Stimulated activated CD8-positive, alpha-beta memory T cell treated with anti-CD3 and anti-CD28 coated beads, Interleukin-4, amount 100 ng/mL, for 4 hours (primary cell): ENCODE measurements at places on chromosomes 11 and 22.

GRCh38 chr11:63680834-63681320, 423 bp upstream of the RTN3 start:
- no peak for DNase-seq

GRCh38 chr11:129223701-129224149, 31.6 kb upstream of the ARHGAP32 start:
- DNase-seq: no peak

DNA sequence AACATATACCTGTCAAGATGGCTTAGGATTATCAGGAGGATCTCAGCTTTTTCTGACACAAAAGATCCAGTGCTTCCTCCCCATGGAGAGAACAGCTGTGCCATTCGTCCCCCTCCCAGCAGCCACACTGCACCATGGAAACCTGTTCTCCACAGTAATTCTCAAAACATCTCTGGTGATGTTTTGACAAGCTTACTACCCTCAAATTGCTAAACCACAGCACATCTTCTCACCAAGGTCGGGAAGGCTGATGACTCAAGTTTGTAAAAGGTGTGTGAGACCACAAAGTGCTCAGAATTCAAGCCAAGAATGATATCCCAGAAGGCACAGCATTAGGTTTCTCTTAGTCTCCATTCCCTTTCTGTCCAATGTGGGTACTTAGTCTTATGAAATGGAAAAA, 3.9 kb upstream of the RAB38 start:
- no peak for DNase-seq

DNA sequence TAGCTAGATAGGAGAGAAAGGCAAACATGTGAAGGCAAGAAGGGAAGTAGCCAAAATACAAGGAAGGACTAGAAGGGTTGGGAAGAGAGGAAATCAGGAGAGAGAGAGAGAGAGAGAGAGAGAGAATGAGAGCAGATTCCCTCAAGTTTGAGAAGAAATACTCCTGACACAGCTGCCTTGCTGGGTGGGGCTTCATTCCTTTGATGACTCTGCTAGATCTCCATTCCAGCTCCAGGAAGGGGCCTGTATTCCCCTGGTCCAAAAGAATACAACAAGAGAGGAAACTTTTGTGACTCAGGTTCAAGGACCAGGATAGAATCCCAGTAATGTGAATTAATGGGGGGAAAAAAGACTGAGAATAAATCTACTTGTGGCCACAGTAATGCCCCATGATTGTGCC, 62.9 kb upstream of the SPON1 start:
- no peak for DNase-seq

GRCh38 chr11:68326334-68327215, 14.2 kb downstream of the LRP5 start:
- DNase-seq: no peak

- DNase-seq: no peak
These were observed 756.6 kb upstream of the API5 start for GRCh38 chr11:42555190-42555589.

DNA sequence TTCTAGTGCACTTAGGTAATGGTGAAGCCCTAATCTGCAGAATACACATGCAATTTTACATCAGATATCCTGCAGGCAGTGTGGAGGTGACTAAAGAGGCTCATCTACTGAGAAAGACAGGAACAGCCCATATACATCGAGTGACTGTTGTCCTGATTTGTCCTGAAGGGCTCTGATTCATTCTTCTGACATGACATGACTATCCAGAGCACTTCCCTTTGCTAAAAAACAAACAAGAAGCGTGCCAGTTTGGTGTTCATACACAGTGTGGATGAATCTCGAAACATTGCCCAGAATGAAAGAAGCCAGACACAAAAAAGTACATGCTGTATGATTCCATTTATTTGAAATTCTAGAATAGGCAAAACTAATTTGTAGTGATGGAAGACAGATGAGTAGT, 48.0 kb upstream of the AMPD3 start:
- no peak for DNase-seq

DNA sequence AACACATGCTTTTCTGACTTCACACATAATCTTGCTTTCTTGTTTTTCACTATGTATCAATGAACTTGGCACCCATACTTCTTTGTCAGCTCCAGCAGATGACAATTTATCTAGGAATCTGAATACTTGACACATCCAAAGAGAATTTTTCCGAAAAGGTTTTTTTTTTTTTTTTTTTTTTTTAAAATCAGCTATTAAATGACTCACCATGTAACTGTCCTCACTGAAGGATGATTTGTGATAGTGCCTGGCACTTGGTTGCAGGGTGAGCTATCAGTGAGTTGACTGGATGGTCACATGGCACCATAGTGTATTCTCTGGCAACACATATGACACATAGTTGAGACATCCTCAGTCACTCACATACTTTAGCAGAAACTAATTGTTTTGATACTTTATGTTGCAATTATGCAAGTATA, 133.4 kb upstream of the E2F8 start:
- no peak for DNase-seq

DNA sequence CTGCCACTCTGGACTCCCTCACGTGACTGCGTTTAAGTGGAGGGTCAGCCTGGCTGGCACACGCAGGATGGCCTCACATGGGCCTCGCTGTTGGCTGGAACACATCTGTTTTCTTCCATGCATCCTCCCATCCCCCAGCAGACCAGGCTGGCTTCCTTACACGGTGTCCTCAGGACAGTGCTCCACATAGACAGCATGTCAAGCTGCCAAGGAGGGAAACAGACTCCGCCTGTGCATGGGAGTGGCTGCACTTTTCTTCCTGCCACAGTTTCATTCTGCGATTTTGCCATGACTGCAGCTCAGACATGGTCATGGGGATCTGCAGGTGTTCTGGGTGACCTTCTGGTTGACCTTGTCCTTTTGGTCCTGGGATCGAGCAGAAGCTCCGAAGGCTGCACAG, 344.2 kb downstream of the SHANK2 start:
- no peak for DNase-seq

- DNase-seq: no peak
These were observed 189.6 kb downstream of the DSCAML1 start for GRCh38 chr11:117607449-117607848.

DNA sequence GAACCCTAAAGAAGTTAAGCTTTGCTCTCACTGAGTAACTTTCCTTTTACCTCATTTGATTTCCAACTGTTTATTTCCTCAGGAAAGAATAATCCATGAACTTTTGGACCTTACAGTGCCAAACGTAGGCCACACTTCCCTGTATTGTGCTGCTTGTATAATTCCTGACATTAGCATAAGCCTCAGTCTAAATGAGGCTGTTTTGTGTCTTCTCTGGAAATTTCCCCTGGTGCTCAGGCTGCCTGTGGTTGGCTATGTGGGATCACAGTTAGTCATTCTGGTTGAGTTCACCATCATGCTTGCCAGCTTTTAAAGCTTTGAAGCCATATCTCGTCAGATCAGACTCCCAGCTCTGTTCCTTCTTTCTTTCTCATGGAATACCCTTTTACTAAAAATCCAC, 107.0 kb downstream of the FAM76B start:
- no peak for DNase-seq

DNA sequence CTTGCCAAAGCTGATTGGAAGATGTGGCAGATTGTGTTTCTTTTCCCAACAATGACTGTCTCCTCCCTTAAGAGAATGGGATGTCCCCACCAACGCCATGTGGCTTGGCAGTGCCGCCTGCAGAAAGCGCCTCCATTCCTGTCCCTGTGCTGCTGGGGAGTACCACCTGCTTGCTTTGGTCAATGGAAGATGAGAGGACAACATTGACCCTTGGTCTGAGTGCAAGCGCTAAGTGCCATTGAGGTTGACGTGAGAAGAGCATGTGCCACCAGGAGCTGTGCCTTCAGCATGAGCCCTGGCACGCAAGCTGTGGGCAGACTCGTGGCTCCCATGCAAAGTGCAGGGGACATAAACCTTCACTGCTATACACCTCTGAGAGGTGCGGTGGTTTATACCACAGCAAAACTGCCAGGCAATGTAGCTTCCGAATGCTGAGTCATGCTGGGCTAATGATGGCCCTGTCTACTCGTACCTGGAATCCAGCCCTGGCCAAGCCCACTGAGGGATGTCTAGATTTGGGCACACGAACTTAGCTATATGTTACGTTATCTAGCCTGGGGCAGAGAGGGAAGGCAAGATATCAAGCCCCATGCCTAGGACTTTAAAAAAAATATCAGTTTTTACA, 41.9 kb downstream of the MYEOV start:
- DNase-seq: no peak

- DNase-seq: no peak
These were observed 987.6 kb downstream of the NTM start for GRCh38 chr11:132357811-132358572.
